ENCODE measurements at places on chromosomes 11 and 22.

DNA sequence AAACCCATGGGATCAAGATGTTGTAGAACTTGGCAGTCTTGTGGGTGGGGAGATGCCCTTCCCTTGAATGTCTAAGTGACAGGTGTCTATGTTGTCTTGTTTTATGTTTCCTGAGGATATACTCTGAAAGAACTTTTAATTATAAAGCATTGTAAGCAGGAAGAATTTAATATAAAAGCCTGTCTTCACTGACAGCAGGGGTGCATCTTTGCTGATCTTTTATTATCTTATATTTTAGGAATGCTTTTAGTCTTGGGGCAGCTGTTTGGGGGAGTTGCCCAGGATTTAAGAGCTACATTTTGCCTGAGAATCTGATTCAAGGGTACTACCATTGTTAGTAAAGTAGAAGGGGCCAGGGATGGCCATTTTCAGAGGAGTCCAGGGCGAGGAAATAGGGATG is 43.4 kb downstream of the IRAG1 start:
- no peak for DNase-seq

GRCh38 chr22:46193898-46194310 is 43.6 kb downstream of the PPARA start:
- no peak for DNase-seq

DNA sequence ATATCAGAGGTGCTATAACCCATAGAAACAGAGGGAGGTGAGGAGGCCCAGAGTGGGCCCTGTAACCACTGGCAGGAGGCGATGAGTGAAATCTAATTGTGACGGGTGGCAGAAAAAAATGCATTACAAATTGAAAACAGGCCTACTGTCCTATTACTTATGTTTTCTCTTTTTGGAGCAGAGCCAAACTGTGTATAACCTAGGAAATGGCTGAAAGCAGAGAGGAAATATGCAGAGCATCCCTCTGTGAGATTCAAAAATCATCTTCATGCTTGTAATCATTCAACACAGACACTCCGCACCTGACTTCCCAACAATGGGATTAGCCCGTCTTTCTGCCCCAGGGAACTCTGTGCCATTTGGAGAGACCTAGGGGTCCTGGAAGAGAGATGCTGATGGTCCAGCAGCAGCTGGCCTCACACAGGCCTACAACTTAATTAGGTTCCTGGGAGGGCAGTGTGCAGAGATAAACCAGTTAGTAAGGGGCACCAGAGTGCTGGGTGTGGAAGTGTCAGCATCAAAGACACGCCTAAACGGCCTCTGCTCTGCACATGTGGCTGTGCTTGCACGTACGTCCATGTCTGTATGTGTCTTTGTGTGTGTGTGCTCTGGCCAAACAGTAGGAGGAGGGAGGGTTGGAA is 41.8 kb downstream of the MAP6 start:
- no peak for DNase-seq

- no peak for DNase-seq
These were observed 296.9 kb downstream of the MN1 start for GRCh38 chr22:27504360-27505253.

DNA sequence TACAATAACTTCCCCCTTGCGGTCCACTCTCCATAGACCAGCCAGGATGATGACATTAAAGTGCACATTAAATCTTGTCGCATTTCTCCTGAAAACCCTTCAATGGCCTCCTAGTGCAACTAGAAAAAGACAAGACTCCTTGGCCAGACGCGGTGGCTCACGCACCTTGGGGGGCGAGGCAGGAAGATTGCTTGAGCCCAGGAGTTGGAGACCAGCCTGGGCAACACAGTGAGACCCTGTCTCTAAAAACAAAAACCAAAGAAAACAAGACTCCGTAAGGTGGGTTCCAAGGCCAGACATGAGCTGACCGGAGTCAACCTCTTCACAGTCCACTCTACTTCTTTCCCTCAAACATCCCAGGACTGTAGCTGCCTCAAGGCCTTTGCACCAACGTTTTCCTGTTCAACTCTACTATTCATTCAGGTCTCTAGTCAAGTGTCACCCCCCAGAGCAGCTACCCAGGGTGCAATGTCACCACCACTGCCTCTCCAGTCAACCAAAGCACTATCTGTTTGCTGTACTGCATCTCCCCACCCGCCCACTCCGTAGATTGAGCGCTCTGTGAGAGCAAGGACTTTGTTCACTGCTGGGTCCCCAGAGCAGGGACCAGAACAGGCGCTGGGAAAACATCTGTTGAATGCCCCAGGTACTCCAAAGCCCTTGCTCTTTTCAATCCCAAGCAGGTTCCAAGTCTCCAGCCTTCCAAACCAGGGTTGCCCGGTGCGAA is 739 bp downstream of the ZMAT5 start:
- DNase-seq = peak; percentile 47

DNA sequence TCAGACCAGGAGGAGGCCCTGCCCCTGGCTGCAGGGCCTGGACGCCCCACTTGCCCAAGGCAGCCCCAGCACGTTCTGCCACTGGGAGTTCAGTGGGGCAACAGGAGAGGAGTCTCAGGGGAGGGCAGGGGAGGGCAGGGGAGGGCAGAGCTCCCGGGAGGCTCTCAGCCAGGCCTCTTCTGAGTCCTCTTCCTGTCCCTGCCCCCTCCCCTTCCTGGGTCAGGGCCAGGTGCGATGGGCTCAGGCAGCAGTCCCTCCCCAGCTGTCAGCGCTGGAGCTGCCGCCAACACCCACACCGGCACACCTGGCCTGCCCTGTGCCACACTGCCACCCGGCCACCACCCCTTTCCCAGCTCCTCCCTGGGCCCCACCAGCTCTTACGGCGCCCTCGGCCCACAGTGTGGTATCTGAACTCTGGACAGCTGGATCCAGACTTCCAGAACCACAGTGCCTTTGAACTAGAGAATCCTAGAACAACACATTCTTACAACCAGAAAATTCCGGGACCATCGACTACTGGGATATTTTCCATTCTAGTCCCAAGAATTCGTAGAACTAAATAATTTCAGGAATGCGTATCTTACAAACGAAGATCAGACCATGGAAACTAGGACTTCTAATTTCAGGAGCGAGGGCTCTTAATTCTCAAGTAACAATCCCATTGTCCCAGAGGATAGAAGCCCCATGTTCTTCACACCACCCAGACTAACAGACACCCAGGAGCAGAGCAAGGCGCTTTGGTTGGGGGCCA is 21.8 kb downstream of the RPL3 start:
- no peak for DNase-seq

GRCh38 chr11:112570333-112570732 is 309.7 kb upstream of the PLET1 start:
- DNase-seq = no peak
